ENCODE measurements at places on chromosomes 2 and 18. TPM values are rescaled to one million over a fixed set of nuclear protein-coding genes. Genes with fewer than 3 reads are reported as not detected.

Gene L3MBTL4
- total RNA-seq, result 0.05 TPM

Gene BOLL
- not detected for total RNA-seq

Gene TTN
- not detected for total RNA-seq

Gene FBXO15
- total RNA-seq, result 1.1 TPM

Measured in airway epithelial cell (primary cell).